Left ventricle myocardium inferior (tissue), 1 donor: ENCODE measurements at places on chromosomes 5 and 9. TPM values are rescaled to one million over a fixed set of nuclear protein-coding genes. Genes with fewer than 3 reads are reported as not detected.

DNA sequence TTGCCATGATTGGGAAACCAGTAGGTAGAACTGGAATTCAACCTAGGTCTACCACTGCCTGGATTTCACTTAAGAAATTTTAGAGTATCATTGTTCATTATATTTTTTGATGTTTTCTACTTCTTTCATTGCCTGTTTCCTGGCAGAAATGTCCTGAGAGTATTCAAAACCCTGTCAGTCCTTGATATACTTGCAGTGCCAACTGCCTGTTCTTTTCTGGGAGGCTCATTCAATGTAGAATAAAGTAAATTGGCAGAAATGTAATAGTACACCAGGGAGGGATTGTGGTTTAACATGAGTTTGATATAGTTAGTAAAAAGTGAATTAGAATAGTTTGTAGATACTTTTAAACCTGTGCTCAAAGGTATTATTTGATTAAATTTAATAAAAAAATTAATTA is 286.3 kb downstream of the FBXL7 start:
- no peaks in the 10 kb centered on the region for H3K36me3 ChIP-seq
- H3K4me3 ChIP-seq: no peak overlapping the region
- peaks cover 52% of the 10 kb centered on the region for H3K4me1 ChIP-seq
- no peak for DNase-seq
- H3K27ac ChIP-seq: peak overlapping the region; percentile 32

DNA sequence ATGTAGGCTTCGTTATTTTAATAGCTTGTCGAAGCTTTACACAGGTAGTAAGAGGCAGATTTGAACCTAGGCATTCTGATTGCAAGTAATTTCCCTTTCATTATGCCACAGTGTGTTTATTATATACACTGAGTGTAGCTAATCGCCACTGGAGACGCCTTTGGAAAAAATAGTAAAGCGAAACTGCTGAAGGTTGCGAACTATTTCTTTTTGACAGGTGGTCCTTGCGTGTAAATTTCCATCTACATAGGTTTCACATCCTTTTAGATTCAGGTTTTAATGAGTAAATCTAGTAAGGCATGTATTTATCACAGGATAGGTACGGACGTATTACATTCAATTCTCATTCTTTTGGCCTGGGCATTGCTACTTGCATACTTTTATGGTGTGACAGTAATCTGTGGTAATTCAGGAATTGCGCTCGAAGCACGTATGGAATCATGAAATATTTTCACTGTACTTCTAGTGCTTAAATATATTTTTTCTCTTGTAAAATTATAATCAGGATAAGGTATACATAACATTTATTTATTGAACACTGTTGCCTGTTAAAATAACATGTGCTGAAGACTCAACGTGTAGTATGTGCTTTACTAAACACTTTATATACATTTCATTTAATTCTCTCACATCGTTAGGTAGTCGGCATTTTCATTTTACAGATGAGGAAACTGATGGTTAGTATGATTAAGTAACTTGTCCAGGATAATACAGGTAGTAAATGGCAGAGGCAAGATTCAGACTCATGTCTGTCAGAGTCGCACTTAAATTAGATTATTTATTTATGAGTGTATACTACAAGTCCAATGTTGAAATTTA is 1.8 kb downstream of the MARCHF6 start:
- H3K4me3 ChIP-seq: peak overlapping the region; percentile 85
- no peaks in the 10 kb centered on the region for H3K27me3 ChIP-seq
- peaks cover 82% of the 10 kb centered on the region for H3K4me1 ChIP-seq
- no peak for DNase-seq
- no peaks in the 10 kb centered on the region for H3K36me3 ChIP-seq
- peak overlapping the region; percentile 98 for H3K27ac ChIP-seq

GRCh38 chr5:118565335-118565971 is 422.9 kb downstream of the DTWD2 start:
- no peaks in the 10 kb centered on the region for H3K27me3 ChIP-seq
- H3K4me1 ChIP-seq: peaks cover 8% of the 10 kb centered on the region
- DNase-seq: no peak
- H3K36me3 ChIP-seq: no peaks in the 10 kb centered on the region
- H3K4me3 ChIP-seq: no peak overlapping the region
- H3K27ac ChIP-seq: no peak overlapping the region

DNA sequence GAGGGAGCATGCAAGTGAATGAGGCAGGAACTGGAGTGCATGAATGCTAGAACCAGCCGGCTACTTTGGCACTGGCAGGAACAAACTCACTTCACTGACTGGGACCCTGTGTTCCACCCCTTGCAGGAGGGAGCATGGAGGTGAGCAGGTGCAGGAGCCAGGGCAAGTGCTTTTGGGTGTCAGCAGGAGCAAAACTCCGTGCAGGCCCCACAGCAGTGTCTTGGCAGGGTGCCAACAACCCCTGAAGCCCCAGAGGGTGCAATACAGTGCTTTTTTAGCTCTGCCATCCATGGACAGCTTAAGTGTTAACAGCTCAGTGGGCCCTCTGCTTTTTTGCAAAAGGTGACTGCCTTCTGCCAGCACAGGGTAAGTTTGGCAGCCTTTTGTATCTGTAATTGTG is 245.8 kb upstream of the PCSK5 start:
- no peak overlapping the region for H3K4me3 ChIP-seq
- H3K4me1 ChIP-seq: peaks cover 34% of the 10 kb centered on the region
- no peaks in the 10 kb centered on the region for H3K36me3 ChIP-seq
- no peak overlapping the region for H3K27ac ChIP-seq

The GDA gene
- total RNA-seq: 0.85 TPM

DNA sequence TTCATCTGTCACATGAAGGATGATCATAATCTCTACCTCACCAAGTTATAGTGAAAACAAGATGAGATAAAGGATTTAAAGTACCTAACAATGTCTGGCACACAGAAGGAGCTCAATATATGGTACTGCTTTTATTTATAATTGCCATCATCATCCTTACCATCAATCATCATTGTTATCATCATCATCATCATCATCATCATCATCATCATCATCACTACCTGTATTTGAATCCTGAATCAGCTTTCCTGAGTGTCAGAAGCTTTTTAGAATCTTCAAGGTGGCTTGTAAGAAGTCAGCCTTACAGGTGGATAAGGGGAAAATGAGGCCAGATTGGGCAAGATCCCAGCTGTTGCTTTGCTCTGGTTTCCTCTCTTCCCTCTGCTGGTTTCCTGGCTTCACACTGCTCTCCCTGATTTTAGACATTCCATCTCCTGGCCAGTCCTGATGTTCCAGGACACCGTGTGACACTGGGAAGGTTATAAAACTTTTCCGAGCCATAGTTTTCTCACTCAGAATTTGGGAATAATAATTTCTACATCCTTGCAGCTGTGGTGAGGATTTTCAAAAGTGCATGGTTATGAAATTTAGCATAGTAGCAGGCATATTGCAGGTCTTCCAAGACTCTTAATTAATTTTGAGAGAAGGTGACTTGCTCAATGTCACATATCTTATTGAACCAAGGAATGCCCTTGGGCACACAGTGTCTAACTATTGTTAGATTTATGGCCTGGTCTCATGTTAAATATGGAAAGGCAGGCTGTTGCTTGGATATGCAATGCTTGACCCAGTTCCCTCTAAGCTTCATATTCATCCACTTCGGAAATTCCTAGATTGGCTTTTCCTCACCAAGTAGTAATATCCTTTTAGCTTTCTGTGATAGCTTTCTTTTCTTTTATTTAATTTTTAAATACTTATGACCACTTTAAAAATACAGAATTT is 160.7 kb downstream of the TMEM38B start:
- no peaks in the 10 kb centered on the region for H3K27me3 ChIP-seq
- no peak overlapping the region for H3K4me3 ChIP-seq
- H3K4me1 ChIP-seq: peaks cover 6% of the 10 kb centered on the region
- no peak overlapping the region for H3K27ac ChIP-seq
- no peak for DNase-seq

DNA sequence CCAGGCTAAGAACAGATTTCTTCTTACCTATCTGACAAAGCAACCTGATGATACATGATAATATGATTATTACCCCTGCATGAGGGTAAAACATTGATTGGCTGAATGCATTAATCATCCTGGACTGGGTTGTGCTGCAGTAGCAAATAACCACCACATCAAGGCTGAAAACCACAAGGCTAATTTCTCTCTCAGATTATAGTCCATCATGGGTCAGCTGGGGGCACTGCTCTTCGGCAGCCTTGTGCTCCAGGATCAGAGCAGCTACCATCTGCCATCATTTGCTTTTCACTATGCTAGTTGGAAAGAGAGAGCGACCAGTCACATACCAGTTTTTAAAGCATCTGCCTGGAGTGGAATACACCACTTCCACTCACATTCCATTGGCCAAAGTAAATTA is 383.5 kb downstream of the RASEF start:
- no peaks in the 10 kb centered on the region for H3K36me3 ChIP-seq
- H3K4me1 ChIP-seq: no peaks in the 10 kb centered on the region
- no peaks in the 10 kb centered on the region for H3K27me3 ChIP-seq

The C5orf58 gene
- total RNA-seq: 1.0 TPM

DNA sequence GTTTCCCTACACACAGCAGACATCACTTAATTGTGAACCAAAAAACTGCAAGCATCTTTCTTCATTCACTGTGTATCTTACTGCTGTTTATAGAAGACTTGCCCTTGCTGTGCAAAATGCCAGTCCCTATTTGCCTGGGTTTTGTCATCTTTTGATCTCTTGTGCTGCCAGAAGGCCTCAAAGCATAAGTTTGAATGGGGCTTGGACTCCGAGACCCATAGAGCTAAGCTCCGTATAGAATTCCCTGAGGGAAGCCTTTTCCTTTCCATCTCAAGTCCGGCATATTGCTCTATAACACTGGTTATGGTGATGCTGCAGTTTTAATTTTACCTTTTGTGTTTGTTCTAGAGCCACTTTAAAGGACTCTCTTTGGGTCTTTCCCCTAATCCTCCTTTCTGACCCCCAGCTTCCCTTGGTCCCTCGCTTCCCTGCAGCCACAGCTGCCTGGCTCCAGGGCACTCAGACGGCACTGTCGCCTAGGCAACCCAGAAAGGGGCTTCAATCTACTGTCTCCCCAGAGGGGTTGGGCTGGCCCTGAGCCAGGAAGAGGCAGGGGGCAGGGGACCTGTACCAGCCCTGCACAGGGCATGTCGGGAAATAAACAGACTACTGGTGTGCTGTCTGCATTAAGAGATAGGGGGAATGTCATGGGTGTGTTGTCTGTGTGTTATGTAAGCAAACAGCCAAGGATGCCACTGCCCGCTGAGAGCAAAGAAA is 73.4 kb upstream of the MELK start:
- no peak overlapping the region for H3K4me3 ChIP-seq
- DNase-seq: no peak
- no peaks in the 10 kb centered on the region for H3K4me1 ChIP-seq
- H3K36me3 ChIP-seq: no peaks in the 10 kb centered on the region
- H3K27me3 ChIP-seq: no peaks in the 10 kb centered on the region
- H3K27ac ChIP-seq: no peak overlapping the region

DNA sequence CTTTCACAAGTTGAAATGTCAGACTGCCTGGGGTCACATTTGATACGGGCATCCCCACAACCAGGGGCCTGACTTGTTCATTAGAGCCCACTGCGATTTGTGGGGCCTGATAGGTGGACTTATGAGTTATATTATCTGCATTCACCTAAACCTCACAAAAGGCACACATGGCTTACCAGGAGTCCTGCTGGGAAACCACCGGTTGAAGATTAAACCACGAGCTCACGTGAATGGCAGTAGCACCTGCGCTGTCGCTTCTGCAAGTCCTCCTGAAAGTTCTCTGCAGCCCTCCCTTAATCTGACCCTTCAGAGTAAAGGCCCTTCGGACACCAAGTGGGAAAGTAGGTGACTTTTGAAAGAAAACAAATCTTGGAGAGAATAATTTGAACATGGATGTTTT is 68.9 kb downstream of the PPIC start:
- no peak overlapping the region for H3K4me3 ChIP-seq
- no peaks in the 10 kb centered on the region for H3K4me1 ChIP-seq
- H3K27ac ChIP-seq: no peak overlapping the region
- no peak for DNase-seq
- no peaks in the 10 kb centered on the region for H3K36me3 ChIP-seq

DNA sequence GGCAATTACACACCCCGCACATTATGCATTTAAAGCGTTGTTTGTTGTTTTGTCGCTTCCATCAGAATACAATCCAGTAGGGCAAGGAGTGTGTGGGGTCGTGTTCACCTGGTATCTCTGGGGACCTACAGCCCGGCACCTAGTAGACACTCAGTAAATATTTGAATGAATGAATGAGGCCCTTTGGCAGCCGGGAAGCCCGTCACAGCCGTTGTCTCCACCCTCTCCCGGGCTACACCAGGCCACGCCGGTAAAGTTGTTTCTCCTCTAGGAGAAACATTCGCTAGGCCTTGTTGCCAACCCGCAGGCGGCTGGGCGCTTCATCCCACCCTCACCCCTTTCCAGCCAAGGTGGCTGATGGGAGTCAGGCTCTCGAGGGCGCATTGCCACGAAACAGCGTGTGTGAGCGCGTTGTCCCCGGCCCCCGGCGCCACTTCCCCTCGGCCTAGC is 876 bp upstream of the JAK2 start:
- H3K27me3 ChIP-seq: no peaks in the 10 kb centered on the region
- no peak for DNase-seq
- H3K4me1 ChIP-seq: peaks cover 60% of the 10 kb centered on the region
- peak overlapping the region; percentile 84 for H3K4me3 ChIP-seq
- H3K36me3 ChIP-seq: no peaks in the 10 kb centered on the region
- H3K27ac ChIP-seq: peak overlapping the region; percentile 99

DNA sequence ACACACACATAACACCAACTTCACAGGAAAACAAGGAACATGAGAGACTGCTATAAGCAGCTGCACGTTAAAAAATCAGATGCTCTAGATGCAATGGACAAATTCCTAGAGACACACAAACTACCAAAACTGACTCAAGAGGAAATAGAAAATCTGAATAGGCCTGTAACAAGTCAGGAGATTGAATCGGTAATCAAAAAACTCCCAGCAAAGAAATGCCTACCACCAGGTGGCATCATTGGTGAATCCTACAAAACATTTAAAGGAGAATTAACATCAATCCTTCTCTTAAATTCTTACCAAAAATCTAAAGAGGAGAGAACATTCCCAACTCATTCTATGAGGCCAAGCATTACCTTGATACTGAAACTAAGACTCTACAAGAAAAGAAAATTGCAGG is 54.9 kb downstream of the NDST1 start:
- no peaks in the 10 kb centered on the region for H3K36me3 ChIP-seq
- DNase-seq: no peak
- peaks cover 18% of the 10 kb centered on the region for H3K4me1 ChIP-seq

DNA sequence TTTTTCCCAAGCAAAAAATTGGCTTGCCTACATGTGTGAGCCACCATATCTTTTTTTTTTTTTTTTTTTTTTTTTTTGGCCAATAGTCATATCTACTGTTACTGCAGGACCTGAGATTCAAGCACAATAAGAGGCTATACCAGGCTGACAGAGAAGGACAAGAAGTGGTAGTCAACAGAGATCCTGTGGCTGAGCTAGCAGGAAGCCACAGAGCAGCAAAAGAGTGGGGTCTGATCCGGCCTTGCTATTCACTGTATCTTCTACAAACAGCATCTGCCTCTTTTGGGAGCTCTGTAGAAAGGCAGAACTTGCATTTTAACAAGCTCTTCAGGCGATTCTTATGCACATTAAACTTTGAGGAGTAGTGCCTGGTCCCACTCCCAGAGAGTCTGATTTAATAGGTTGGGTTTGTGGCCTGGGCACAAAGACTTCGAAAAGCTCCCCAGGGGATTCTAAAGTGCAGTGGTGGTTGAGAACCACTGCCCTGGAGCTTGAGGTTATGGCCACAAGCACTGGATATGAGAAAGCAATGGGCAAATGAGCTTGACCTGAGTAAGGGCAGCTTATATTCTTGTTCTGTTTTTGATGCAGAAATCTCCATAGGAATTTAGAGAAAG is 162.8 kb downstream of the PIK3R1 start:
- no peaks in the 10 kb centered on the region for H3K36me3 ChIP-seq
- no peak overlapping the region for H3K4me3 ChIP-seq
- H3K27ac ChIP-seq: no peak overlapping the region
- DNase-seq: no peak
- peaks cover 16% of the 10 kb centered on the region for H3K4me1 ChIP-seq
